Inflammatory macrophage treated with lipopolysaccharide for 1 hour (primary cell): ENCODE measurements at places on chromosomes 3 and 15.

DNA sequence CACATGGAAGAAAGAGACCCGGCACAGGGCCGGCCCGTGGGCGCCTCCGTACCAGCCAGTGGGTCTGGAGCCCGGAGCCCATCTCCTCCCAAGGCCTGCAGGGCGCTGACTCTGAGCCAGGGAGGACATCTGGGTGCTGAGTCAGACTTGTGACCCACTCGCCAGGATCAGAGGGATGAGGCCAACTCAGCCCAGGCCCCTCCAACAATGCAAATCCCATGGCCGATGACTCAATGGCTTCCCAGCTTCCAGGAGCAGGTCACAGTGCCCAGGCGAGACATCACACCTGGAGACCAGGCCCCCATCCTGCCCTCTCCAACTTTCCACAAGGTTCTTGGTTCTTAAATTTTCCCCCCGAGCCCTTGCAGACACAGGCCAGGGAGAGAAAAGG, 95.1 kb downstream of the LRIG1 start:
- DNase-seq, result no peak

DNA sequence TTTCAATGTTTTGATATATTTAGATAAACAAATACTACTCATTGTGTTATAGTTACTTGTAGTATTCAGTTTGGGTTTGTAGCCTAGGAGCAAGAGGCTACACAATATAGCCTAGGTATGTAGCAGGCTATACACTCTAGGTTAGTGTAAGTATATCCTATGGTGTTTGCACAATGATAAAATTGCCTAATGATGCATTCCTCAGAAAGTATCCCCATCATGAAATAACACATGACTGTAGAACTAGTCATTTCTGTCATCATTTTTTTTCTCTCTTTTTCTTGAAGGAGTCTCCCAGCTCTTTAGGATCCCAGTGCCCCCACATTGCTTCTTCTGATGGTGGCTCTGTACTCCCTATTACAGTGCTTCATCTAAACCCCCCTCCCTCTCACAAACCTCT, 157.7 kb upstream of the CADPS start:
- no peak for DNase-seq

DNA sequence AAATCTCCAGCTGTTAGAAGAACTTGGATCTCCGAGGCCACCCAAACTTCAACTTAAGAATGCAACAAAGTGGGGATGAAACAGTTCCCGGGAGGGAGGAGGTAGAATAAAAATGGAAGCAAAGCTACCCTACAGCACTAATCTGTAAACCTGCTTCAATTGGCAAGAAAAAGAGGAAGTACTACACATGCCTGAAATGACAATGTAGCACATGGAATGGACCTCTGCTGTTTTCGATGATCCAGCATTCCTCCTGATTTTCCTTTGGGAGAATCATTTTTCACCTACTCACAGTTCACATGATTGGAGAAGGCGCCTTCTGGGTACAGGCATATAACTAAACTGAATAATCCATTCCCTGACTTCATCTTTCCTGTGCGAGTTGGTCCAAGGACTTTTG, 1081.5 kb downstream of the FHIT start:
- DNase-seq, result no peak

DNA sequence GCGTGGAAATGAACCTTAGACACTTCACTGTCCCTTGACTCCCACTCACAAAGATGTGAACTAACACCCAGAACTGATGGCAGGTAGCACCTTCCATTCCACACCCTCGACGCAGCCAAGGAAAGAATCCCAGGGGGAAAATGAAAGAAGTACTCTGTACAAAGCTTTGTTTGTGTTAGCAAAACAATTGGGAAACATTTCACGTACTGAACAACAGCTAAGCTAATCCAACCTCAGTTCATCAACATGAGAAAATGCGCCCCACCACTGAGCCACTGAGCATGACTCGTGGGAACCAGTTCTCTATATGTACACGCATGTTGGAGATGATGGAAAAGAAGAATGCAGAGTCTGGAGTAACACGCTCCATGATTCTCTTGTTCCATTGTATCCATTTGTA, 32.0 kb downstream of the CORO2B start:
- DNase-seq, result no peak

DNA sequence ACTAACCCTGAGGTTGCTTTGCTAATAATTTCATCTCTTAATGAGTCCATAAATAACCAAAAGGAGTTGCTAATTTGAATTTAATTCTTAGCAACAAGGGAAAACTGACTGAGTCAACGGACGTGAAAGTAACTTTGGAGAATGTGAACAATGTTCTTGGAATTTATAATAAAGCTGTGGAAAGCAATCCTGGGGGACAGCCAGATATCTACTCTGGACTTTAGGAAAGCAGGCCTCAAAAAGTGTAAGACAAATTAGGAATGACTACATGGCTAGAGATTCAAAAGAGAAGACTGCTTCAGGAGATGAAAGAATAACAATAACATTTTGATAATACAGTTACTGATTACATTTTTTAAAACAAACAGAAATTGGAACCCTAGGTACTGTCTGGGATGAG, 318.4 kb upstream of the COL8A1 start:
- DNase-seq, result no peak

DNA sequence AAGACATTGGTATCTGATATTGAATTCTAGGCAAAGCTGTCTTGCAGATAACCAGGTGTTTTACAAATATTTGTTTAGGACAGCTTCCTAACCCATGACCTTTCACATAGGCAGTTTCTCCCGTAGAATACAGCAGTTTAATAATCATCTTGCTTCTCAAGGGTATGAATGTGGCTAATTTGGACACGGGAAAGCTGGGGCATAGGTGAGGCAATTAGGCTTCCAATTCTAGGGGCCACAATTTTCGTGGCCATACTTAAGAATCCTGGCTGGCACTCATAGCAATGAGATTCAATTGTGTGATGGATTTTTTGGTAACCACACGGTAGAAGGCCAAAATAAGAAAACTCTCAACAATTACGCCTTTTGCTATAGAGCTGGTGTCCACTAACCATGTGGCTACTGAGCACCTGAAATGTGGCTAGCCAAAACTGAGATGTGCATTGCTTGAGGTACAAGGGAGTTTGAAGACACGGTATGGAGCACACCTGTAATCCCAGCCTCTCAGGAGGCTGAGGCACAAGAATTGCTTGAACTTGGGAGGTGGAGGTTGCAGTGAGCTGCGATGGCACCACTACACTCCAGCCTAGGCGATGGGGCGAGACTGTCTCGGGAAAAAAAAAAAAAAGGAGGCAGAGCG, 34.4 kb downstream of the TFRC start:
- DNase-seq, result no peak

DNA sequence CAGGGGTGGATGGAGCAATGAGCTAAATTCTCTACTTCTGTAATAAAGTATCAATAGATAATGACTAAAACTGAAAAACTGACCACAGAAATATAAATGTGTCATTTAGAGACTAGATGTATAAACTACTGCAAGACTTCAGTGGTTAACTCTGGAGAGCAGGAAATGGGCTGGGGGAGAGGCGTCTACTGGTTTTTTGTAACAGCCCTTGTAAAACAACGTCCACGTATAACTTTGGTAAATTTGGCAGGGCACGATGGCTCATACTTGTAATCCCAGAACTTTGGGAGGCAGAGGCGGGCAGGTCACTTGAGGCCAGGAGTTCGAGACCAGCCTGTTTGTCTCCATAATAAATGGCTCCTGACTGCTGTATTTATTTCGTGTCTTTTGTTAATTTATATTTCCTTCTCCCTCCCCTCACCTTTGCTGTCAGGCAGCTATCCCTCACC, 12.5 kb downstream of the RAB27A start:
- peak; percentile 13 for DNase-seq

GRCh38 chr3:126060613-126061145, 23.2 kb downstream of the SLC41A3 start:
- DNase-seq, result no peak

GRCh38 chr3:59502806-59503205, 453.0 kb upstream of the CFAP20DC start:
- DNase-seq, result no peak

- DNase-seq, result no peak
Observed at GRCh38 chr3:38793721-38794120, 22.3 kb downstream of the SCN10A start.

DNA sequence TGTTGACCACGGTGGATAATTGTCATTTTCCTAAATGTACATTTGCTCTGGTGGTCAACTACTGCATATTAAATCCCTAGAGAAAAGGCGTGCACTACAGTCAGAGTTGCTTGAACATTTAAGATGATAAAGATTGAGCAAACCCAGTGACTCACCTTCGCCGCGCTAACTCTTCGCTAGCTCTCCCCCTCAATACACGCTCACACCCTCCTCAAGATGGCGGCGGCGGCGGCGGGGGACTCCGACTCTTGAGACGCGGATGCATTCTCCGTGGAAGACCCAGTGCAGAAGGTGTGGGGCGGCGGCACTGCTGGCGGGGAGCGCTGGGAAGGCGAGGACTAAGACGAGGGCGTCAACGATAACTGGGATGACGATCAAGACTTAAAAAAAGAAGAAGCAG, 79.8 kb upstream of the PFN2 start:
- no peak for DNase-seq

DNA sequence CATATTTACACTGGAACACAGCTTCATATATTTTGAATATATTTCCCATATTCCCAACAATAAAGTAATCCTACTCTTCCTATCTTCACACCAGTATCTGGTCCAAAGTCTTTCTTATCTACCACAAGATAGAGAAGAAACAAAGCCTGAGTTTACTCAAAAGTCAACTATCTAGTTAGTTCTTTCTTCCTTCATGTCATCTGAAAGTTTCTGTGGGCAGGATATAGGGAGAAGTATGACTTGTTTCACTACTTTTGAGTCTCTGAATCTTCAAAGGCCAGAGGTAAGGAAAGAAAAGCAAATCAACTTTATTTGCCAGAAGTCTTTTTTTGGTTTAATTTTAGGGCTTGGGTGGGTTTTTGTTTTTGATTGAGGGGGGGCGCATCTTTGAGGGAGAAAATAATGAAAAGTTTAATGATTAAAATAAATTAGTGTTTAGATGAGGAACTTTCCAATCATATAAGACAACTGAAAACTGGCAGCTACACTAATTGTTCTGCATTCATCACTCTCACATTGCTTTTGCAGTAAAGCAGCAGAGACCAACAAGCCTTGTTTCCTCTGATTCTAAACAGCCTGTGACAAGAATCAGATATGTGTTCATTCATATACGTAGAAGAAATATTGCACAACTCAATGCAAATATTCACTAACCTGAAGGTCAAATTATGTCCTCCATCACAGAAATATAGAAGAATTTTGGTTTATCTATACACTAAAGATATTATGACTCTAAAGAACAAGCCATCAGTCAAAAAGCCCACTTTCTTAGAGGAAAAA, 421.4 kb downstream of the SHQ1 start:
- no peak for DNase-seq

DNA sequence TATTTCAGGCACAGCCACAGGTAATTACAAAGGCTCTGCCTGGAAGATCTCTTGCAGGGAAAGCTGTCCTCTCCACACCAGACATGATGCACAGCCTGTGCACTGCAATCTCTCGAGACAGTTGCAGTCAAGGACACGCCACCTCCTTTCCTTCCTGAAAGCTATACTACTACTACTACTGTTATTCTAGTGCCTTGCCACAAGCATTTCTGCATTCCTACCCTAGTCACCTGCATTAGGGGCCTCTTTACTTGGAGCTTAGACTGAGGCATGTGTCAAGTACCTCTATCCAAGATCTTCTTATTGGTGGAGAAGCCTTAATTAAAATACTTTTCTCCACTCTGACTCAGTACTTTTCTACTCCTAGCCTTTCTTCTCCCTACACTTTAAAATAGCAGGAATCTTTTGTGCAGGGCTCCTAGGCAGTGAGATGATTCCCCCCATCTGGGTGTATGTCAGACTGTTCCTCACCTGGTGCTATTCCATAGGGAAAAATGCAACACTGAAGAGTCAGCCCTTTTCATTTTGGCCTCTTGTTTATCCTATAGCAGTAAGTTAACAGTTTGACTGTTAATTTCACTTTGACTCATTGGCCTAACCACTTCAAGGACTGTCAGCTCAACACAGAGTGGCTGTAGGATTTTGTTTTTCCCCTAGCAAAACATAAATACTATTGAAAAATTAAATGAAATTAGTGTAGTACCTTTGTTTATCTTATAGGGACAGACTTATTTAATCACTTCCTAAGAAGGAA, 78.9 kb downstream of the ESYT3 start:
- no peak for DNase-seq

DNA sequence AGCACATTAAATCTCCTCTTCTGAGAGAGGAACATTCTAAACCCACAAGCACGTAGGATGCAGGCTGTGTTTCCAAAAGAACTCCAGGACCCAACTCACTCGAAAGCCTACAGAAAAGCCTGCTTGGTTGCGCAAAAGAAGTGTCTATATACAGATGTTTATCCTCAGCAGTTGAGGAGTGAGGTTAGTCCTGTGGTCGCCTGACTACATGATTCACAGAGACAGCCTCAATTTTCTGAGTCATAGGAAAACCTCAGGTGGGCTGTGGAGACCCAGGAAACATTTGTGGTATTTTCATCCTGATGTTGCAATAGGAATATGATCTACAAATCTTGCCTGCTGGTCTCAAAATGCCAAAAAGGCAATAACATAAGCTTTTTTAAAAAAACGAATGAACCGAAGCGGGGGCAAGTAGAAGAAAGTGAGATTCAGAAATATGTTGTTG, 183.8 kb upstream of the THRB start:
- peak; percentile 76 for DNase-seq

GRCh38 chr15:88513195-88513594, 33.3 kb downstream of the DET1 start:
- DNase-seq, result no peak

- no peak for DNase-seq
Observed at GRCh38 chr3:45216021-45216609, 10.0 kb downstream of the TMEM158 start.
